LNCaP clone FGC (cell line): ENCODE measurements at places on chromosomes 3 and 15.

DNA sequence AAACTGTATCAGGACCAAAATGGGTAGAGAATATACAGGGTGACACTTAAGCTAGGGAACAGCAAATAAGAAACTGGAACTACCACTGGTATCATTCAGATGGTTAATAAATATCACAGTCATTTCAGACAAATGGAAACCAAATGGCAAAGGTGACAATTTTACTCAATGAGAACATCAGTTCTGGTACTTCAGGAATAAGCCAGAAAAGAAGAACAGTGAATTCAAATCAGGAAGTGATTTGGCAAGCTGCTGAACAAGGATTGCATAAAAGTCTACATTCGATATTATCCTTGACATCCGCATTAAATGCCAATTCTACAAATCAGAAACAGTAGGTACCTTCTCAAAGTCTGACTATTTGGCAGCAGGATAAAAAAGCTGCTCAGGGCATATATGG is 23.5 kb upstream of the STIMATE start:
- DNase-seq, result no peak

DNA sequence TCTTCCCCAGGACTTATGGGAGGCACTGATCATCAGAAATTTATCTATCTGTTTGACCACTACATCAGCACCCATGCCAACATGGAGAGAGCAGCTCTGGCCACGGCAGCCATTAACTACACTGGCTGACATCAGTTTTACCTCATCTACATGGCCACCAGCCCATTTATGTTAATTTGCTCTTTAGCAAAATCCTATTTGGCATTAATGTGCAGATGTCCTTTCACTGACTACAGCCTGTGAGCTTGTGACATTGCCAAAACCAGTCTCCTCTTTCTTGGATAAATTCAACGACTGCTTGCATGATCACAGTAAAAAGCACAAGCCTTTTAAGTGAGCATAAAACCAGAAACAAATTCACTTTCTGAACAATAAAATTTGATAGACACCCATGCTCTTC is 47.5 kb downstream of the NR1I2 start:
- no peak for DNase-seq

DNA sequence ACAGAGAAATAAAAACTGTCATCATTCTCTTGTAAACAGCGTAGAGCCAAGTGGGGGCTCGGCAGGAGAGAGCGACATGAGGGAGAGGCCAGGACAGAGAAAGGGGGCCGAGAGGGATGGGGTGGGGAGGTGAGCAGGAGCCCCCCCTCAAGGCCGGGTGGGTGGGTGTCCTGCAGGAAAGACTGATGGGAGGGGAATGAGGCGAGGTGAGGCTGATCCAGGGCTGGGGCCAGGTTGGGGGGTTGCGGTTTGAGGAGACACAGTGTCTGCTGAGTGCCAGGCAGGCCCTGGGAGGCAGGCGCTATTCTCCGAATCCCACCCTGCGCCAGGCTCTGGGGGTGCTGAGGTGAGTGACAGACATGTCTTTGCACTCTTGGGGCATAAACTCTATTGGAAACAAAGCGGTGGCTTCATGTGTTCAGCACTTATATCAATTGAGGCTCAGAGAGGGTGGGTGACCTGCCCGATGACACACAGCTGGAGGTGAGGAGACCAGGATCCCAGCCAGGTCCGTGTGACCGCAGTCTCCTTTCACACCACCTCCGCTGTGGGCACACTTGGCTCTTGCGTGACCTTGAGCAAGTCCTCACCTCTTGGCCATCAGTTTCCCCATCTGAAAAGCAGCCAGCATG is 19.6 kb upstream of the CSPG4 start:
- DNase-seq, result no peak

GRCh38 chr3:18445401-18446148 is 20.4 kb upstream of the SATB1 start:
- DNase-seq, result no peak

GRCh38 chr3:119349354-119350041 is 55.3 kb downstream of the ARHGAP31 start:
- no peak for DNase-seq

GRCh38 chr3:128076483-128077201 is 24.4 kb downstream of the SEC61A1 start:
- no peak for DNase-seq

DNA sequence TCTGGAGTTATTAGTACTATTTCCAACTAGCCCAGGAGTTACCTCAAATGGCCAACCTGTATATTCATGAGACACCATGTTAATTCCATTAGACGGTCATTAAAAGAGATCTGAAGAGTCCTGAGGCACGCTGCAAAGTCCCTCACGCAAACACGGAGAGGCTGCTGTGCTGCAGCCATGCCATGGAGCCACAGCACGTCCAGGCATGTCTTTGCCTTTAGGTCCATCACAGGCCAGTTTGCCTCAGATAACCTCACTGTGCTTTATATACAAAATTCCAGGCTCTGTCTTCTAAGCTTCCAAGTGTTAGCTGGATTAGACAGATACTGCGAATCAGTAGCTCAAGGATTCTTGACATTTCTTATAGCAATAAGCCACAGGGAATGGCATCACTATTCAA is 9.8 kb upstream of the PLAAT1 start:
- DNase-seq, result no peak

DNA sequence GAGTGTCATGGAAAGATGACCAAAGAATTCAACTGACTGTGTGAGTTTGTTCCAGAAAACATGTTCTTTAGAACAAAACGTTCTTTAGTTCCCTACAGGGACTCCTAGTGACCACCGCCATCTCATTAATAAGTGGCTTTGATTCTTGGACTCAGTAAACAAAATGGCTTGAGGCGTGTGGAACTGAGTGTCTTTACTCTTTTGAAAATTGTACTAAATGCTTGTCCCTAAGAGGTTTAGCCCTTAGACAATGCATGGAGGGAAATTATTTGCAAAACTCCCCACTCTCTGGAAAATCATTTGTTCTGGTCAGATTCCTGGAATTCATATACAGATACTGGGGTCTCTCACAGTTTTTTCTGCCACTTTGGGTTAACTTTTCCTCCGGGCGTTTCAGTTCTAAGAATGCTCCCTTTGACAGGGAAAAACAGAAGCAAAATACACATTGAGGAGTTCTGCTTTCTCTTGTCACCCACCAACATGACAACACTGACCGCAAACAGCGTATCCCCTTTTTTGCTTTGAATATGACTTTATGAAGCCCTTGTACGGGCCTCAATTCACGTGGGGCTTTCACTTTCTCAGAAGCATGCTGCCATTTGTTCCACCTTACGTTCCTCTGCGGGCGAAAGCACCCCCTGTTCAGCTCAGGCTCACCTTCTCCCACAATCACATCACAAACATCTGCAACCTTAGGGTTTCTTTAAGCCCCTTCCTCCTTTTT is 15.3 kb upstream of the NRROS start:
- no peak for DNase-seq

DNA sequence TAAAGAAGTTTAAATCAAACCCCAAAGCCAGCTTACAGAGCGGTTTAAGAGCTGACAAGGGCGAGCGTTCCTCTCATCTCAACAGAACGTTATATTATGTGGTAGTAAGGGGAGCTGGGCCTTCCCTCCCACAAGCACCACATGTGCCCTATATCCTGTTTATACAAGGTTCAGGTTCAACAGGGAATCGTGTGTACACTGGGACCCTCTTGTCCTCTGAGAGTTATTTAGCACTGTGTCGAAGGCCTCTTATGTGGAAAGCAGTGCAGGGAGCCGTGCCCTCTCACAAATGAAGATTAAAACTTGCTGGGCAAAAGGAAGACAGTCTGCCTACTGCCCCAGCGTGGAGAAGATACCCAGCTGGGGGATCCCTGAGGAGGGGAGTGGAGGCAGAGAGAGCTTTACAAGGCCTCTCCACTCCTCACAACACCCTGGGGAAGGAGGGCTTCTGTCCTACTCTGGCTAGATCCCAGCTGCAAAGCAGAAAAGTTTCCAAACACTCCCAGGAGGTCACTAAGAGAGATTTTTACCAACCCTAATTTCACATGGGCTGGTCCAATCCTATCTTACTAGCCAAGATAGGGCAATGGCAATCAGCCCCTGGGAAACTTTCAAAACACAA is 2.9 kb downstream of the TLE3 start:
- no peak for DNase-seq

GRCh38 chr3:140832883-140833282 is 108.8 kb upstream of the SLC25A36 start:
- no peak for DNase-seq

- no peak for DNase-seq
These were observed 23.7 kb downstream of the NEK10 start for GRCh38 chr3:27345493-27345892.

- no peak for DNase-seq
These were observed 15.9 kb downstream of the ZBTB38 start for GRCh38 chr3:141384157-141384556.

DNA sequence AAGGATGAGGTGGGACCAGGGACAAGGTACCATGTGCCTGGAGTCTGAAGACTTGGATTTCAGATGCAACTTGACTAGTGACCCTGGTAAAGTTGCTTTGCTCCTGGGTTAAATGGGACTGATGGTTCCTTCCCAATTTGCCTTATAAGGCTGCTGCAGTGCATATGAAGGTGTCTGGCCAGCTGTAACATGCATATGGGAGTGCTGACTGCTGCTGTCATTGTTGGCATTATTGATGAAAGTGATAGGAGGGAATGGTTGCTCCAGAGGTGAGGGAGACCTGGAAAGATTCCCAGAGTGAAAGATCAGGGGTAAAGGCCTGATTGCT is 20.5 kb downstream of the CYP8B1 start:
- no peak for DNase-seq

GRCh38 chr3:148023994-148024393 is 614.8 kb downstream of the ZIC1 start:
- DNase-seq, result no peak

DNA sequence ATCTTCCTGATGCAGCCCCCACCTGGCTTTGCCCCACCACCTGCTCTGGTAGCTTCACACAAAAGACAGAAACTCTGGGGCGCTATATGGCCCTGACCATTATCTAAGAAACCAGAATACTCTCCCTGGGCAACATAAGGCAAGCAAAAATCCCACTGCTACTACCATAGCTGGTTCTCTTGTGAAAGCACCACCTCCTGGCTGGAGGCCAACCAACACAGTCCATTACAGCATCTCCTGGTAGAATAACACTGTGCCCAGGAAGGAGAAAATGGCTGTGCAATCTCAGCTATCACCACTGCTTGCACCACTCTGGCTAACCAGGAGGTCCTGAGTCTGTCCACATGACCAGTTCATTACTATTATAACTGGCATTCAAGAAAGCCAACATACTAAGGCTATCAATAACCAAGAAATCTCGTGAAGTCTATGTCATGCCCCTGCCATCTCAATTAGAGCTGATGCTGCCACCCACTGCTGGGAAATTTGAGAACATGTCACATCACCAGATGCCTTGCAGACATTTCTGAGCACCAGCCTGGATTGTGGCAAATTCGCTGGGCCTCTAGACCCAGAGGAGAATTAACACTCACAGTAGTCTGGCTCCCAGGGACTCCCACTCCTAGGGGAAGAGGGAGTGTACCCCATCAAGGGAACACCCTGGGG is 1114.8 kb downstream of the ROBO2 start:
- no peak for DNase-seq

DNA sequence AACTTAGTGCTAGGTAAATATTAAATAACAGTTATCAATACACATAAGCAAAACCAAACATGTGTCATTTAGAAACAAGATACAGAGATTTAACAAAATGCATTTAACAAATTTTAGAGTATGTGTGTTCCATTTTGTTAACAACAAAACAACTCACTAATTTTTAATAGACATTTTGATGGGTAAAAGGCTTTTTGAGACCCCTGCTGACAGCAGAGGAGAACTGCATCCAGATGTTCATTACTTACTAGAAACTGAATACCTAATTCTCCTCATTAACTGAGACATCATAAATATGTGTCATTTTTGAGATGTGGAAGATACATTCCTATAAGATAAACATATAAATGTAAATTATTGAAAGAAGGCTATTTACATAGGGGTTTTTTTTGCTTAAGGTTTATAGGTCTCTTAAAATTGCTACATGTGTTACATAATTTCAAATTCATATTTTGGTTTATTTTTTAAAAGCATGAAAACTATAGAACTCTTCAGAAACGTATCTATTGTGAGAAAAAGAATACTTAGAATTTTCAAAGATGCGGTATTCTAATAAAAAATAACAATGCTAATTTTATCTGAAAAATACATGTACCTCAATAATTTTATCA is 1009.8 kb downstream of the TUSC7 start:
- DNase-seq, result peak; percentile 4

DNA sequence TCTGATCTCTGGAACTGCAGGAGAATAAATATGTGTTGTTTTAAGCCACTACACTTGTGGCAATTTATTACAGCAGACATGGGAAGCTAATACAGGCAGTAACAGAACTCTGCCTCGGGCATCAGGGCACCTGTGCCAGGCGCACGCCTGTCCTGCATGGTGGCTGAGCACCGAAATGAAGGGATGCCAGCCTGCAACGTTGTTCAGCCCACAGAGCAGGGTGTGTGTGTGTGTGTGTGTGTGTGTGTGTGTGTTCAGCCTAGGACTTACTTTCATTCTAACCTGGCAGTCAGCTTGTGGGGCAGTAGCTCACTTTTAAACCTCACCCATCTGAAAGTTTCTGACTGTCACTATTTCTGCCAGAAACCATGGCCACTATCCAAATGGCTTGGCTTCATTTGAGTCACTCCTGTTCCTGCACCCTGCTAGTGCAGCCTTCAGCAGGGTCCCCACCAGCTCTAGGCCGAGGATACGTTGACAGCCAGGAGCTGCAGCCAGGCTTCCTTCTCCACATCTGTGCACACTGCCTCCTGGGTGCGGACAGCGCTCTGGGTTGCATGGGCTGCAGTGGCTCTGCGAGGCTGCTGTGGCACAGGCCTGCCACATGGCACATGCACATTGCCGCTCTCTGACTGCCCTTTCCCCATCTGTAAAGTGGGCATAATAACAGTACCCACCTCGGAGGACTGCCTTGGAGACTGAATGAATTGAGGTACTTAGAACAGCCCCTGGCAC is 4.5 kb downstream of the UROC1 start:
- no peak for DNase-seq

DNA sequence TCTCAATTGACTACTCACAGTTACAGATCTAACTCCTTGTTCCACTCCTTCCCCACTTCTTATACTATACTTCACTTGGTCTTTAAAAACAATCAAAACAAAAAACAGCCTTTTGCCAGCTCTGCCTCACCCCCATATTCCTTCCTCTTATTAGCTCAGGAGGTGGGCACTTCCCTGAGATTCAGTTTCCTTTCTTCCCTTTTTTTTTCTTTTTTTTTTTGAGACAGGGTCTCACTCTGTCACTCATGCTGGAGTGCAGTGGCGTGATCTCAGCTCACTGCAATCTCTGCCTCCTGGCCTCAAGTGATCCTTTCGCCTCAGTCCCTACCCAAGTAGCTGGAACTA is 6.9 kb downstream of the C3orf62 start:
- DNase-seq, result no peak

DNA sequence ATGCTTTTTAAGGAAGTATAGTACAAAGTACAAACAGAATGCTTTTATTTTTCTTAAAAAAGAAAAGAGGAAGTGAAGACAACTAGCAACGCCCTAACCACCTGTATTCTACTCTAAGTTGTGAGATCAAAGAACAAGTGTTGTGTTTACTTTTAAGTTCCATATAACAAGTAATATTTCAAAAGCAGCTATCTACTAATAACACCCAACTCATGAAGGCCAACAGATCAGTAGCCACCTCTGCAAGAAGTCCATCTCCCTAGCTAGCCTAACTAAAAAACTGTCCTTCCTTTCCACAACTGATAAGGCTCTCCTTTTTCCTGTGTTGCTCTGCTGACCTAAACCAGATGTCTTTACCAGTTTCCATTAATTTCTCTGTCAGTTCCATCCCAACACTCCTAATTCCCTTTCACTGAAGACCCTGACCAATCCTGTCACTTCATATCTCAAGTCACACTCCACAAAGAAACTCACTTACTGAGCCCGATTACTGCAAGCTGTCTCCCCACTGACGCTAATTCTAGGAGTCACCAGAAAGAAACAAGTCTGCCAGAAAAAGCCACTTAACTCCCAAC is 26.9 kb downstream of the PHC3 start:
- DNase-seq, result no peak
